HFFc6 (cell line): ENCODE measurements at places on chromosomes 5 and 9. TPM values are rescaled to one million over a fixed set of nuclear protein-coding genes. Genes with fewer than 3 reads are reported as not detected.

GRCh38 chr9:129464972-129465833 is 155.7 kb downstream of the C9orf50 start:
- DNase-seq, result peak; percentile 23
- H3K27me3 ChIP-seq, result no peaks in the 10 kb centered on the region; the same call in none of the 2 replicates
- H3K27ac ChIP-seq, result peak overlapping the region; percentile 79
- no peaks in the 10 kb centered on the region for H3K36me3 ChIP-seq
- H3K4me1 ChIP-seq, result peaks cover 34% of the 10 kb centered on the region

DNA sequence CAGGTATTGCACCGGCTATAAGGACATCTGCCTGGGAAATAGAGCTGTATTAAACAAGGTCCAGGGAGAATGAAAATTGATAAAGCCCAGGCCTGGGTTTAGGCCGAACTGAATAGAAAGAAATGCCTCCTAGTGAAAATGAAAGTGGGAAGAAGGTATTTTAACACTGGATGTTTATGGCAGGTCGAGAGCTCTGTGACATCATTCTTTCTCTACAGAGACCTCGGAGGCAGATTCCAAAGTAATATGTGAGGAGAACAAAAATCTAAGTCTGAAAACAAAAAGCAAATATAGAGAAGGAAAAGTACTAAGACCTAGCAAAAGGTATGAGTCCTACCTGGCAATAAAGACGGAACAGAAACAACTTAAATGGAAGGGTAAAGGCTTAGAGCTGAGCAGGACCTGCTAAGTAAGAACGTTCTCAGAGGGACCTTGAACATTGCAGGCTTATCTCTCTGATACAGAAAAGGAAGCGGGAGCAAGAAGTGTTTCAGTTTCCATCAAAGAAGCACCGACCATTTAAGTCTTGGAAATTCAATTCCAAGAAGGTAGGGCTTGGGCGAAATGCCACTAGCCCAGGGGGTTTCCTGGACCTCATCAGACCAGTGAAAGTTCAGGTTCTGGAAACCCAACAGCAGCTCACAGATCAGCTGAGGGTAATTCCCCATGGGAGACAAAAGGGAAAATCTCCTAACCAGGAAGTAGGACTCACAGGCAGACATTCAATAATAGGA is 80.0 kb downstream of the SUSD1 start:
- no peaks in the 10 kb centered on the region for H3K36me3 ChIP-seq
- no peak overlapping the region for H3K4me3 ChIP-seq
- no peaks in the 10 kb centered on the region; the same call in 1 of the 2 replicates for H3K4me1 ChIP-seq
- no peak overlapping the region for H3K27ac ChIP-seq
- DNase-seq, result no peak

- peak overlapping the region; percentile 92 for H3K27ac ChIP-seq
- peaks cover 29% of the 10 kb centered on the region for H3K36me3 ChIP-seq
- no peaks in the 10 kb centered on the region for H3K27me3 ChIP-seq
- DNase-seq, result peak; percentile 56
- H3K4me3 ChIP-seq, result peak overlapping the region; percentile 96
Measured at GRCh38 chr9:132669319-132669697, 475 bp downstream of the DDX31 start.

DNA sequence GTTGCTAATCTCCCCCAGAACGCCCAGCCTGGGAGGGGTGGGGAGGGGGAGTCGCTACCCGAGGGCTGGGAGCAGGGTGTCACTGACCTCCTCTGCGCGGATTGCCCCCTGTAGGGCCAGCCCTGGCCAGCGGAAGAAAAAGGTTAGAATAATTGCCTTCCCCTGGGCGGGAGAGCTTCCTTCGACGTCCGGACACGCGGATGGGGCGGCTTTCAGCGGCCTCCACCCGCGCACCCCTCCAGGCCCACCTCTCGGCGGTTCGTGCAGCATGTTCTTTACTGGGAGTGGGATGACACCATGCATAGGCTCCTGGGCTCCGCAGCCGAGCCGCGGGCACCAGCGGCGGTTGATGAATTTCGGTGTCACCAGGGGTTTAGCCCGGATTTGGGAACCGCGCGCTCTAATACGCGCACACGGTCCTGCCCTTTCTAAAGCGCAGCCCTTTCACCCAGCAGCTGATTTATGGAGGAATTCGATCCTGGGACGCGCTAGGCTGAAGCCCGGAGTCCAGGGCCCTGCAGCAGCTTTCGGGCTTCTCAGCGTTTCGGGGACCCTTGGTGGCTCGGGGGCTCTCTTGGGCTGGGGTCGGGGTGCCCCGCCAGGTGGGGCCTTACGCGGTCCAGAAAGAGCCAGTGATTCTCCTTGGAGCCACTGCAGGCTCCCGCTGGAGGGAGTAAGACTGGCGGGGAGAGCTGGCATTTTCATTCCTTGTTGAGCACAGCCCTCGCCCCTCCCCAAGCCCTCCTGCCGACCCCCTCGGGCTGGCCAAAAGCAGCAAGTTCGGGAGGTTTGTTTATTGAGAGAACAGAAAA is 10.1 kb downstream of the LMX1B start:
- no peak overlapping the region for H3K27ac ChIP-seq
- peaks cover 72% of the 10 kb centered on the region for H3K27me3 ChIP-seq
- no peak for DNase-seq
- H3K4me3 ChIP-seq, result no peak overlapping the region

- H3K4me3 ChIP-seq, result no peak overlapping the region
- H3K36me3 ChIP-seq, result no peaks in the 10 kb centered on the region; the same call in 1 of the 2 replicates
- H3K27ac ChIP-seq, result no peak overlapping the region
- no peak for DNase-seq
Measured at GRCh38 chr5:81334304-81335061, 33.1 kb downstream of the ZCCHC9 start.

DNA sequence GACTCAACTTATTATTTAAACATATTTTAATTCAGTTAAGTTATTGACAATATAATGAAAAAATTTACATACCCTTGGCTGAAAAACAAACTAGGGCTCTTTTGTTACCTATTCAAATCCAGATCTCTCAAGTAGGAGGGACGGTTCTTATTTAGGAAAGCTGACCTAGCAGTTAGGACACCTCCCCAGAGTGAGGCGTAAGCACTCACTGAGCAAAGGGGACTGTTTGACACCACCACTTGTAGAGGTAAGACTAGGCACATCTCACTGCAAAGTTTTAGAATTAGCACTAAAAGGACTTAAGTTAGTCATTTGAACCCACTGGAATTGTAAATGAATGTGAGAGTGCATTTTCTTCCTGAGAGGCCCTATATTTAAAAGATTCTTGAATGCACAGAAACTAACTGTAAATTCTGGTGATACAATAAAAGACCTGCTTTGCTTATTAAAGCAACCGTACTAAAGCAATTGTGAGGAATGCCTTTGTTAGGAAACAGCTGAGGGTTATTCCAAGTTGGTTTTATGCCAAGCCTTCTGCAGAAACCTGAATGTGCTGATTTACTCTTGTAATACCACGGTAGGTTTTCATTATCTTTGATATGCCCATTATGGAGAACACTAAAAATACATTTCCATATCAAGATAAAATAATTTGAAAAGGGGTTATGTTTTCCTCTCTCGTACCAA is 16.2 kb downstream of the HACD4 start:
- H3K27ac ChIP-seq, result no peak overlapping the region; the same call in 1 of the 2 replicates
- DNase-seq, result no peak
- H3K4me3 ChIP-seq, result no peak overlapping the region
- H3K36me3 ChIP-seq, result peaks cover 25% of the 10 kb centered on the region
- no peaks in the 10 kb centered on the region; the same call in 1 of the 2 replicates for H3K27me3 ChIP-seq

RAPGEF6 gene
- total RNA-seq, result 8.2 and 8.6 TPM in 2 replicates
